ENCODE measurements at places on chromosomes 11 and 22.

GRCh38 chr11:9899676-9900075 is 235.8 kb downstream of the SWAP70 start:
- no peaks in the 10 kb centered on the region for H3K36me3 ChIP-seq
- no peaks in the 10 kb centered on the region for H3K27me3 ChIP-seq
- H3K4me1 ChIP-seq, result peaks cover 8% of the 10 kb centered on the region

- DNase-seq, result no peak
- no peaks in the 10 kb centered on the region for H3K36me3 ChIP-seq
- no peak overlapping the region for H3K27ac ChIP-seq
- no peak overlapping the region for H3K4me3 ChIP-seq
- H3K27me3 ChIP-seq, result no peaks in the 10 kb centered on the region
These were observed 22.5 kb downstream of the COMMD9 start for GRCh38 chr11:36266767-36267166.

GRCh38 chr11:118211006-118211405 is 13.8 kb downstream of the JAML start:
- peak overlapping the region; percentile 47 for H3K27ac ChIP-seq
- no peaks in the 10 kb centered on the region for H3K27me3 ChIP-seq
- DNase-seq, result peak; percentile 77
- peaks cover 48% of the 10 kb centered on the region for H3K4me1 ChIP-seq
- H3K4me3 ChIP-seq, result no peak overlapping the region

- DNase-seq, result no peak
- no peaks in the 10 kb centered on the region for H3K27me3 ChIP-seq
- no peaks in the 10 kb centered on the region for H3K4me1 ChIP-seq
- no peak overlapping the region for H3K4me3 ChIP-seq
- H3K27ac ChIP-seq, result no peak overlapping the region
These were observed 10.7 kb upstream of the SMIM38 start for GRCh38 chr11:69145050-69145380.

GRCh38 chr11:64750361-64751054 is 6.6 kb upstream of the RASGRP2 start:
- H3K36me3 ChIP-seq, result no peaks in the 10 kb centered on the region
- DNase-seq, result no peak
- H3K27me3 ChIP-seq, result no peaks in the 10 kb centered on the region
- H3K4me3 ChIP-seq, result no peak overlapping the region
- no peaks in the 10 kb centered on the region for H3K4me1 ChIP-seq

- H3K4me3 ChIP-seq, result no peak overlapping the region
- H3K27ac ChIP-seq, result no peak overlapping the region
- no peaks in the 10 kb centered on the region for H3K36me3 ChIP-seq
These were observed 20.7 kb downstream of the RPUSD4 start for GRCh38 chr11:126190792-126191191.

DNA sequence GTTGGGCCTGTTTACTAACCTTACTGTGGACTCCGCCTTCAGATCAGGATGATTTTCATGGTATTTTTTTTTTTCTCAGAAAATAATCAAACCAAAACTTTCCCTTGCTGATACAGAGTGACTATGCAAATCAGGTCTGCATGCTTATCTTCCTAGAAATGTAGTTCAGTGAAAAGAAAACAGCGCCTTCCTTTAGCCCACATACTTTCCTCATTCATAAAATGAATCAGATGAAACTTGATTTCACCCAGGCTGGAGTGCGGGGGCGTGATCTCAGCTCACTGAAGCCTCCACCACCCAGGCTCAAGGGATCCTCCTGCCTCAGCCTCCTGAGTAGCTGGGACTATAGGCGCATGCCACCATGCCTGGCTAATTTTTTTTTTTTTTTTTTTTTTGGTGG is 26.0 kb downstream of the ZNRF3 start:
- no peak for DNase-seq
- H3K4me1 ChIP-seq, result peaks cover 35% of the 10 kb centered on the region
- H3K4me3 ChIP-seq, result no peak overlapping the region
- no peak overlapping the region for H3K27ac ChIP-seq

GRCh38 chr11:130947481-130947880 is 31.2 kb upstream of the SNX19 start:
- no peak for DNase-seq
- H3K4me1 ChIP-seq, result no peaks in the 10 kb centered on the region
- no peaks in the 10 kb centered on the region for H3K36me3 ChIP-seq

DNA sequence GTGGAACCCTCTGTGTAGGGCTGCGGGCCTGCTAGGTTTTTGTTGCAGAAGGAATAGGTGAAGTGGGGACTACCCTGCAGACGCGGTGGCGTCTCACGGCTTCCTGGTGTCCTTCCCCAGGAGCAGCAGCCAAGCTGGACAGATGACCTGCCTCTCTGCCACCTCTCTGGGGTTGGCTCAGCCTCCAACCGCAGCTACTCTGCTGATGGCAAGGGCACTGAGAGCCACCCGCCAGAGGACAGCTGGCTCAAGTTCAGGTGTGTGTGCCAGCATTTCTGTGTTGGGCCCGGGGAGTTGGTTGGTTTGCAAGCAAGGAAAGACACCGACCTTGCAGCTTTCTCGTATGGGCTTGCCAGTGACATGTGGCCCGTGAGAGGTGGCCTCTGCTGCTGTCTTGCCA is 15.3 kb downstream of the TAB1 start:
- no peak for DNase-seq
- no peak overlapping the region for H3K4me3 ChIP-seq
- no peak overlapping the region for H3K27ac ChIP-seq
- no peaks in the 10 kb centered on the region for H3K4me1 ChIP-seq
- no peaks in the 10 kb centered on the region for H3K36me3 ChIP-seq

DNA sequence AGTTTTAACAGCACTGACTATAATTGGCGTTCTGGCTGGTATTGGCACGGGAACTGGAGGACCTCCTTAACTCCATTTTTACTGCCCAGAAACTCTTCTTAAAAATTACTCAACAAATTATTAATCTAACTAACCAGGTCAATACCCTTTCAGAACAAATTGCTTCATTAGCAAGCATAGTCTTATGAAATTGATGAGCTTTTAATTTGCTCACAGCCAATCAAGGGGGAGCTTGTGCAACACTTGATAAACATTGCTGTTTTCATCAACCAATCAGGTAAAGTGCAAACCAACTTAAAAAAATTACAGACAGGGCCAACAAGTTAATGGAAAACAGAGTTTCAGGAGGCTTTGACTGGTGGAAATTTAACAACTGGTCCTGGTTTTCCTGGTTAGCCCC is 4.6 kb upstream of the APOL3 start:
- H3K36me3 ChIP-seq, result no peaks in the 10 kb centered on the region
- DNase-seq, result no peak
- no peaks in the 10 kb centered on the region for H3K27me3 ChIP-seq
- 0 out of 2 replicates have a peak, but pooled peaks cover 8% of the 10 kb centered on the region for H3K4me1 ChIP-seq
- H3K27ac ChIP-seq, result no peak overlapping the region
- no peak overlapping the region for H3K4me3 ChIP-seq

- no peak overlapping the region for H3K27ac ChIP-seq
- H3K27me3 ChIP-seq, result no peaks in the 10 kb centered on the region
- no peak overlapping the region for H3K4me3 ChIP-seq
- no peak for DNase-seq
- H3K4me1 ChIP-seq, result no peaks in the 10 kb centered on the region
These were observed 421.0 kb upstream of the API5 start for GRCh38 chr11:42890773-42891172.

GRCh38 chr11:20088397-20089225 is 71.7 kb downstream of the DBX1 start:
- H3K4me1 ChIP-seq, result no peaks in the 10 kb centered on the region
- H3K36me3 ChIP-seq, result peaks cover 15% of the 10 kb centered on the region
- DNase-seq, result no peak

- no peaks in the 10 kb centered on the region for H3K27me3 ChIP-seq
- no peak overlapping the region for H3K27ac ChIP-seq
- H3K4me3 ChIP-seq, result no peak overlapping the region
- H3K4me1 ChIP-seq, result no peaks in the 10 kb centered on the region
These were observed 51.0 kb downstream of the GALNT18 start for GRCh38 chr11:11570823-11571222.
